Stimulated activated CD4-positive, alpha-beta T cell treated with anti-CD3 and anti-CD28 coated beads, Interleukin-1b, Interleukin-23, amount 100 ng/mL, for 1 hour (primary cell): ENCODE measurements at places on chromosomes 13 and 19.

DNA sequence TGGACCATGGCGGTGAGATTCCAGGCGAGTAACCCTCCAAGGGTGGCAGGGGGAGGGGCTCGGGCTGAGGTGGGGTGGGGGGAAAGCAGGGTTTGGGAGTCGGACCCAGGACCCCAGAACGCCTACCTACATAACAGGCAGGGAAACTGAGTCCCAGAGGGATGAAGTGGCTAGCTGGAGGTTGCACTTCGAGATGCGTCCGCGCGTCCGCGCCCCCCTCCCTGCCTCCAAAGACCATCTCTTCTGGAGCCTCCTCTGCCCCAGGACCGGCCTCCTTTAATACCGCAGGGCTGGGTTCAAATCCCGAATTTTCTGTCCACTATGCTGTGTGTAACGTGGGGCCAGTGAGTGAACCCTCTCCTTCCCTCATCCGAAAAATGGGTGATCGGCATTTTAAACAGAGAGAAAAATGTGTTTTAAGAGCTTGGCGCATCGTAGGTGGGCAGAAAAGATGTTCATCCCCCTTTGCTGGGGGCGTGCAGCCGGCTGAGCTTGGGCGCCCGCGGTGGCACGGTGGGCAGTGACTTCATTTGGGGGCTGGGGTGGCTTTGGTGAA lies 13.8 kb downstream of the TJP3 start:
- no peak for DNase-seq

- no peak for DNase-seq
Observed at GRCh38 chr13:80348750-80349149, 7.8 kb upstream of the SPRY2 start.

DNA sequence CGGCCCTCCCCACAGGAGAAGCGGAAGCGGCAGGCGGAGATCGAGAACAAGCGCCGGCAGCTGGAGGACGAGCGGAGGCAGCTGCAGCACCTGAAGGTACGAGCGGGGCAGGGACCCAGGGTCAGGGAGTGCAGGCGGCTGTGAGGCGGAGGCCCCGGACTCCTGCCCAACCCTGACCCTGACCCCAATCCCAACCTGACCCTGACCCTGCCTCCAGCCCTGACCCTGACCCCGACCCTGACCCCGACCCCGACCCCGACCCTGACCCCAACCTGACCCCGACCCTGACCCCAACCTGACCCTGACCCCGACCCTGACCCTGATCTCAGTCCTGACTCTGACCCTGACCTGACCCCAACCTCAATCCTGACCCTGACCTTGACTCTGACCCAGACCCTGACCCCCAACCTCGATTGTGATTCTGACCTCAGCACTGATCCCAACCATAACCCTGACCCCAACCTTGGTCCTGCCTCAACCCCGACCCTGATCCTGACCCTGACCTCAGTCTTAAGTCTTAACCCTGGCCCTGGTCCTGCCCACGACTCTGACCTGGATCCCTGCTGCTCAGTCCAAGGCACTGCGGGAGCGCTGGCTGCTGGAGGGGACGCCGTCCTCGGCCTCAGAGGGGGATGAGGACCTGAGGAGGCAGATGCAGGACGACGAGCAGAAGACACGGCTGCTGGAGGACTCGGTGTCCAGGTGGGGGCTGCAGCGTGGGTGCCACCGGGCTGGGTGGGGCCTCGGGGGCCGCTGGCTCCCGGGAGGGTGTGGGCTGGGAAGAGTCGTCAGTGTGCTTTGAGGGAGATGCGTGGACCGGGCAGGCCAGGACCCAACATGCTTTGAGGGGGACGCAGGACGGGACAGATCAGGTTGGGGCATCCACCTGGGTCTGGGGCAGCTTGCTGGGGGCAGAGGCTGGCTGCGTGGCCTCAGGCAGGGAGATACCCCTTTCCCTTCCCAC lies 18.5 kb downstream of the PALM start:
- no peak for DNase-seq

DNA sequence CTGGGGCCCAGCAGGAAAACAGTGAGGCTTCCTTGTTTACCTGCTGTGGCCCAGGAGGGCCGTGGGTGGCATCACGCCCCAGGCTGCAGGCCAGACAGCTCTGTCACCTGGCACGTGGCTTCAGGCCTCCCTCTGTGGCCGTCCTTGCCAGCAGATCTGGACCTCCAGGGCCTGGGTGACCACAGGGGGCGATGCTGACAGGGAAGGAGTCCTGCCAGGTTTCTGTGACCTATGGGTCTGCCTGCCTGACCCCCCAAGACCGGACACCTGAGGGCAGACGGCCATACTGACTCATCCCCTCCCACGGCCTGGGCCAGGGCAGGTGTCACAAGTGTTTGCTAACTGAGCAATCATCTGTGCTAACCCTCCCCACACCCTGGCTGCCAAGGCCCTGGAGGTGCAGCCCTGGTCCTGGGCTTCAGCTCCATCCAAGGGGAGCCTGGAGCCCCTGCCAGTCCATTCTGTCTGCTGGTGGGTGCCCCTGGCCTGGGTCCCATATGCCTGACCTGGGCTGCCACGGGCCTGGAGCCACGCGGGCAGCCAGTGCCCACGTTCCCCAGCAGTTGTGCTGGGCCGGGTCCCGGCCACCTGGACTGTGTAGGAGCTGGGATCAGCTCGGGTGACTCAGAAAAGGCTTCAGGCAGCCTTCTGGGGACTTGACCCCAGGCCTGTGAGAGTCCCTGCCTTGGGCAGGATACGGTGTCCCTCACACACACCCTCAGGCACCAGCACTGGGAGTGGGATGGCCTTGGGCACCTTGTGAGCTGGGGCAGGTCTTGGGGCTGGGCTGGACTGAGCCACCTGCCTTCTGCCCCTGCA lies 3.7 kb downstream of the CDC34 start:
- no peak for DNase-seq

DNA sequence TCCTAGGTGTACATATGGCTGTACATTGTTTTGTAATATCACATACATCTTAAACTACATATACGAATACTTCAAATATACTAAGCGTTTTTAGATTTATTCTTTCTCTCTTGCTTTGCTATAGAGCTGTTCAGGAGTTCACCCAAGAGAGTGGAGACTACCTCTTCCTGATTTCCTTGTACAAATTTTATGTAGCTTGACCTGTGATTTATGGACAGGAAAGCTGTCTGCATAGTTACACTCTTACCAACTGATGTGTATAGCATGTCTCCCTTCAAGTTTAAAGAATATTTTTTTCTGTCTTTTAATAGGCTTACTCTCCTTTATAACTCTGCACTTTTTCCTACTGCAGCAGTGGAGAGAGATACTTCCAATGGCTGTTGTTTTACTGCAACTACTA lies 428.7 kb downstream of the NDFIP2 start:
- DNase-seq, result no peak

GRCh38 chr13:50800091-50800739 lies 43.3 kb downstream of the DLEU7 start:
- DNase-seq, result no peak

- DNase-seq, result no peak
Observed at GRCh38 chr13:94666065-94666464, 46.3 kb downstream of the SOX21 start.

GRCh38 chr19:58058467-58058866 lies 615 bp upstream of the ZNF135 start:
- no peak for DNase-seq

GRCh38 chr13:107020393-107020792 lies 452.5 kb upstream of the ARGLU1 start:
- DNase-seq, result no peak

- peak; percentile 63 for DNase-seq
Observed at GRCh38 chr19:12806242-12807081, at the start of gene RNASEH2A. Gene RNASEH2A, plus strand, starts transcription at chr19:12806584. Its CDS starts 90 bp downstream, at chr19:12806674.

- no peak for DNase-seq
Observed at GRCh38 chr13:93740334-93740733, 513.7 kb downstream of the GPC6 start.
